ENCODE measurements at places on chromosomes 2 and 18.

GRCh38 chr2:100208141-100208770 is 65.9 kb upstream of the AFF3 start:
- DNase-seq, result no peak

DNA sequence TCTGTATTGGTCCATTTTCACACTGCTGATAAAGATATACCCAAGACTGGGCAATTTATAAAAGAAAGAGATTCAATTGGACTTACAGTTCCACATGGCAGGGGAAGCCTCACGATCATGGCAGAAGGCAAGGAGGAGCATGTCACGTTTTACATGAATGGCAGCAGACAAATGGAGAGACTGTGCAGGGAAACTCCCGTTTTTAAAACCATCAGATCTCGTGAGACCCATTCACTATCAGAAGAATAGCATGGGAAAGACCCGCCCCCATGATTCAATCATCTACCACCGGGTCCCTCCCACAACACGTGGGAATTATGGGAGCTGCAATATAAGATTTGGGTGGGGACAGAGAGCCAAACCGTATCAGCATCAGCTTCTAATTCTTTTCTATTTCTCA is 217.0 kb downstream of the ANAPC1 start:
- DNase-seq, result no peak

- DNase-seq, result no peak
Observed at GRCh38 chr18:41464278-41464677, 490.8 kb upstream of the PIK3C3 start.

GRCh38 chr2:202721621-202722020 is 86.9 kb downstream of the FAM117B start:
- no peak for DNase-seq

DNA sequence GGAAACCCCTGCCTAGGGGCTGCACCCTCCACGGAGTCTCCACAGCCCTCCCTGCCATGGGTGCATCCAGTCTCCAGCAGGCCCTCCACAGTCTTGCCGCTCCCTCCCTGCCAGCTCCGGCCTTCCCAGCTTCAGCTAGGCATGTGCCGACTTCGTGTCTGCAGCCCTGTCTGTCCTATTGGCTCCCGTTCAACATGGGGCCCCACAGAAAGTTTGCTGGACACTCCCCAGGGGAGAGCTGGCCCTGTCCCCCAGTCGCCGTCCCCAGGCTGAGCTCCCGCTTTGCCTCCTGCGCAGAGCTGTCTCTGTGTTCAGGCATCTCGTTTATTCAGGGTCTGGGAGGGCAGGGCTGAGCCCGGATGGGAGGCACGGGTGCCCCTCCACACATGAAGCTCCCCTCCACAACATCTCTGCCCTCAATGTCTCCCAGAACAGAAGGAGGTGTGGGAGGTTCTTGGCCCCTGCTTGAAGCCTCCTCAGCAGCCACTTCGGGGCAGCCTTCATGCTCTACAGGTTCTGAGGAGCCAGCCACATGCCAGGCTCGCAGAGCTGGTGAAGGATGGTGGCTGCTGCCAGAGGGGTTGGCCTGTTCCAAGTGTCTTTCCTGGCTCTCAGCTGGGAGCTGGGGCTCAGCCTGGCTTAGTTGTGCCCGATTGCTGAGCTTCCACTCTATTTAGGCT is 120.1 kb upstream of the PXDN start:
- DNase-seq, result no peak

- no peak for DNase-seq
Observed at GRCh38 chr2:16215902-16216557, 275.7 kb downstream of the MYCN start.

DNA sequence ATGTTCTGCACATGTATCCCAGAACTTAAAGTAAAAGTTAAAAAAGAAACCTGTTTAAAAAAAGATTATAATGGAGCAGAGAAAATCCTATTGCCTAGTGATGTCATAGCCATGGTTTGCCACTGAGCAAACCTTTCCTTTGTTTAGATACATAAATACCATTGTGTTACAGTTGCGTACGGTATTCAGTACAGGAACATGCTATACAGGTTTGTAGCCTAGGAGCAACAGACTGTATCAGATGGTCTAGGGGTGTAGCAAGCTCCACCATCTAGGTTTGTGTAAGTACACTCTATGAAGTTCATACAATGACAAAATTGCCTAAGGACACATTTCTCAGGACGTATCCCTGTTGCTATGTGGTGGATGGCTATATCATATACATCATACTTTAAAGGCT is 13.0 kb downstream of the ICA1L start:
- DNase-seq, result no peak

DNA sequence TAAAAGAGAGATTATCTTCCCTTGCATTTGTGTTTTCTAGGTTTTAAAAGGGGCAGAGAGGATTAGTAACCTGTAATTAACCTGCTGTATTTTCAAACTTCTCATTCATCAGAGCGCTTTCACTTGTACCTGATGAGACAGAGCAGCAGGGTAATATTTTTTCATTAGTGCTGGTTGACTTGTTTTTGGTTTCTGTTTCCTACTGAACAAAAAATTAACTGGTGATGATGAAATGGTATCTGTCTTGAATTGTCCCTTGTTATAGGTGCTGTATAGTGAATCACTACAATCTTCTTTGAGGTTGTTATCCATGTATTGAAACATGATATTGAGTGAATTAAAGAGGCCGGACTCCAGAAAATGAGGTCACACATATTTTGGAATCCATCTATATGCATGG is 37.9 kb downstream of the CDH20 start:
- DNase-seq, result no peak

DNA sequence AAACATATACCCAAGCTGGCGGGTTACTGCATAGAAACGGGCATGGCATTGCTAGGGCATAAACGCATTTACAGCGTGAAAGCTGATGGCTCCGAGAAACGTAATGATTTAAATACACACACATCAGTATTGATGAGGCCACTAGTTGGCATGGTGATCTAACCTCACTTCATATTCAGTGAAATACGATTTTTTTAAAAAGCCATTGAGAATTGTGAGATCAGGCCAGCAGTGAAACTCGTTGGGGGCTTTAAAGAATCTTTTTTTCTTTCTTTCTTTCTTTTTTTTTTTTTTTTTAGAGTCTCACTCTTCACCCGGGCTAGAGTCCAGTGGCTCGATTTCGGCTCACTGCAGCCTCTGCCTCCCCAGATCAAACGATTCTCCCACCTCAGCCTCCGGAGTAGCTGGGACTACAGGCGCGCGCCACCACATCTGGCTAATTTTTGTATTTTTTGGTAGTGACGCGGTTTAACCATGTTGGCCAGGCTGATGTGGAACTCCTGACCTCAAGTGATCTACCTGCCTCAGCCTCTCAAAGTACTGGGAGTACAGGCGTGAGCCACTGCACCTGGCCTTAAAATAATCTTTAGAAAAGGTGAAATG is 2.4 kb upstream of the SMAD7 start:
- DNase-seq, result no peak

GRCh38 chr2:176146101-176146500 is 5.2 kb upstream of the HOXD4 start:
- DNase-seq, result no peak

GRCh38 chr18:36872329-36872728 is 43.4 kb downstream of the KIAA1328 start:
- no peak for DNase-seq

- DNase-seq, result no peak
Observed at GRCh38 chr2:217849154-217849975, 153.4 kb downstream of the TNS1 start.

DNA sequence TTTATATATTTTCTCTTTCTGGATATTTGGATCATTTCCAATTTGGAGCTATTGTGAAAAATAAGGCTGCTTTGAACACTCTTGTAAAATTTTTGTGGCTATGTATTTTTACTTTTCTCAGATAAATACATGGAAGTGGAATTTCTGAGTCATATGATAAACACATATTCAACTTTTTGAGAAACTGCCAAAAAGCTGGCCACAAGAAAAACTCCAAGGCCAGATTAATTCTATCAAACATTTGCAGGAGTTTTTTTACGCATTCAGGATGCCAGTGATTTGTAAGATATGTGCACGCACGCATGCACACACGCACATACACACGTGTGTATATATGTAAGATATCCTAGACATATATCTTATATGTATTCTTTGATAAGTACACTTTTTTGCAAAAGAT is 477.5 kb upstream of the SPHKAP start:
- no peak for DNase-seq

DNA sequence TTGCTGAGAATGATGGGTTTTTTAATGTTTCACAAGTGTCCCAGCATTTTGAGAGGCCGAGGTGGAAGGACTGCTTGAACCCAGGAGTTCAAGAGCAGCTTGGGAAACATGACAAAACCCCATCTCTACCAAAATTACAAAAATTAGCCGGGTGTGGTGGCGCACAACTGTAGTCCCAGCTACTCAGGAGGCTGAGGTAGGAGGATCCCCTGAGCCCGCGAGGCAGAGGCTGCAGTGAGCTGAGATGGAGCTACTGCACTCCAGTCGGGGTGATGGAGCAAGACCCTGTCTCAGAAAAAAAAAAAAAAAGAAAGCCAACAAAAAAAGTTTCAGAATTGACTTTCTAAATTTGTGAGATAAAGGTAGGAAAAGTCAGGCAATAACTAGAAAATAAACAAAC is 8.7 kb downstream of the TFCP2L1 start:
- no peak for DNase-seq

DNA sequence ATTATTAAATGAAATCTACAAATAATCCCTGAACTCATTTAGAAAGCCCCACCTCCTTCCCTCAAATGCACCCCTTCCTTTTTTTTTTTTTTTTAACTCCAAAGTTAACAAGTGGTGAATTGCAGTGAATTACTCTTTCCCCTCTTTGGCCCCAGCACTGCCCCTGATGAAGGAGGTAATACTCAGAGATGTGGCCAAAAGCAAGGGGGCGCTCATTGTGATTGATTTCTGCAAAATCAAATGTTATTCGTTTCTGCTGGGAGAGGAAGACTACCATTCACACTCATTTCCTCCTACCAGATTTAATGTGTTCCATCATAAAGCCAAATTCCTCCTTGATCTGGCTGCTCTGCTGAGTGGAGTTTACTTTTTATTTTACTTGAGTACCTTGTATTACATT is 259.4 kb downstream of the GPD2 start:
- no peak for DNase-seq

- DNase-seq, result no peak
Observed at GRCh38 chr2:134367213-134367612, 113.3 kb downstream of the MGAT5 start.

DNA sequence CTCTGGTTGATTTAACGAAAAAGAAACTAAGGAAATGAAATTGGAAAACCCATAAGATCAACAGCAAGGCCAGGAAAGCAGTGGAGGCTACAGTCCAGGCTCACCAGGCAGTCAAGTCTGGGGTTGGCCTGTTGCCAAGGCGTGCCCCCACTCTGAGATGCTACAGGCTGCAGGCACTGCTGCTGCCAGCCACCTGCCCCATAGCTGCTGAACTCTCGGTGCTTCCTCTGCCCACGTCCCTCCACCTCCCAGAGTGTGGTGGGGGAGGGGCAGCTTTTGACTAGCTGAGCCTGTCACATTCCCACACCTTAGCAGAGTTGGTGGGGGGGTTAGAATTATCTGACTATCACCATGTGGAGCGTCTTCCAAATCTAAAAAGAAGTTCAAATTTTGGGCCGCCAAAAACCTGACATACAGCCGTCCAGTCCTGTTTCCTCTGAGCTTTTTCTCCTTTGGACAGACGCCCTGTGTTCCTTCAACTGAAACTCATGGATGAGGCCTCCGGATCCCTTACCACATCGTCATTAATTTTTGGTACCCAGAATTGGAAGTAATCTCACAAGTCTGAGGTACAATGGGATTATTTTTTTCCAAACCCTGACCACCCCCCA is 3.9 kb upstream of the SH3RF3 start:
- DNase-seq, result no peak

GRCh38 chr2:151302879-151303278 is 13.4 kb upstream of the NMI start:
- DNase-seq, result no peak

DNA sequence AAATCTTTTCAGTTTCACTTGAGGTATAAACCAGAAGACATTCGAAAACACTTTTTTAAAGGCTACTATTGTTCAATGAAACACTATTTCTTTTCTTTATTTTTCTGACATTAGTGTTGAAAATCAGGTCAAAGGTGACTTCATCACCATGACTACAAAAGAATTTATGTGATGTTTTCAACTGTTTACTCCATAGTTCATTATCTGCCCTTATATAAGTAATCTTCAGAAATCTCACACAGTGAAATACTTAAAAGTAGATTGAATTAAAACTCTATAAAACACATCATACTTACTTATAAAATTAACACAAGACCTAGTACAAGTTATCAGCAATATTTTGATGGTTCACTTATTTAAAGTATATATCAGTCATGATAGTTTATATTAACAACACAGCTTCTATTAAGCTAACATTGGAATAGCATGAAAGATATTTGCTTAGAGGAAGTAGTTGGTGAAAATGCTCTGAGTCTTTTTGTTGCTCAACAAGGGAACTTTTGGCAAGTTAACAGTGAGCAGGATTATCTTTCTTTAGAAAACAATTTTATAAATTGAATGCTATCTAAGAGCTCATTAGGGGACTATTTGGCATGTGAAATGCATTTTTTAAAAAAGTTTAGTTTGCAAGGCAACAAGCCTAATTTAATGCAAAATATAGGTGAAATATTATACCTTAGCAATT is 60.8 kb downstream of the MC4R start:
- no peak for DNase-seq

- DNase-seq, result no peak
Observed at GRCh38 chr2:56681659-56682396, 498.0 kb downstream of the CCDC85A start.

GRCh38 chr18:267380-267687 is 513 bp downstream of the THOC1 start:
- no peak for DNase-seq

DNA sequence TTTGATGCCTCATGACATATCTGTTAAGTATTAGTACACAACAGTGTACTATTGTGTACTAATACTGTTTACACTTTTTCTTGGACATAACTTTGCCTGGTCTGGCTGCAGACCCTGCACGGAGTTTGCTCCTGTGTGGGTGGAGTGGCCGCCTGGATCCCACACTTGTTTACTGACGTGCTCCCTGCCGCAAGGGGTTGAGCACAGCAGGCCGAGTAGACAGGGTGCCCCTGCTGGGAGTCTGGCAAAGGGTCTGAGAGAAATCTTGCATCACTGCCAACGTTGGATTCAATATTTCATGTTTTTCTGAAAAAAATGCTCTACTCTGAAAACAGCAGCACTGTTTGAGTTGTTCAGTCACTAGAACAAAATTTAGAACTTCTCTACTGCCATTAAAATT is 59.0 kb downstream of the PDK1 start:
- DNase-seq, result no peak

- DNase-seq, result no peak
Observed at GRCh38 chr18:51082571-51083267, 52.7 kb downstream of the SMAD4 start.

GRCh38 chr2:10080536-10081304 is 509 bp upstream of the CYS1 start:
- DNase-seq, result no peak

- DNase-seq, result no peak
Observed at GRCh38 chr2:201171259-201171814, 11.6 kb upstream of the CASP10 start.

- DNase-seq, result no peak
Observed at GRCh38 chr18:3679241-3679640, 229.3 kb downstream of the TGIF1 start.

- DNase-seq, result no peak
Observed at GRCh38 chr2:132789066-132789465, 119.1 kb upstream of the LYPD1 start.

All from SJSA1 (cell line).